ENCODE measurements at places on chromosomes 12 and 14.

- peak; percentile 61 for DNase-seq
Observed at GRCh38 chr12:27018037-27018436, 3.9 kb upstream of the TM7SF3 start.

GRCh38 chr14:33959692-33960151, 8.8 kb upstream of the EGLN3 start:
- no peak for DNase-seq

- peak; percentile 83 for DNase-seq
Observed at GRCh38 chr14:68947802-68948201, 31.3 kb downstream of the ACTN1 start.

- no peak for DNase-seq
Observed at GRCh38 chr12:9143929-9144729, 28.4 kb upstream of the A2M start.

- no peak for DNase-seq
Observed at GRCh38 chr14:89190765-89191513, 226.1 kb downstream of the FOXN3 start.

GRCh38 chr12:47105914-47106674, 26.3 kb upstream of the AMIGO2 start:
- no peak for DNase-seq

- DNase-seq = no peak
Observed at GRCh38 chr12:304805-305204, 42.2 kb upstream of the SLC6A13 start.

GRCh38 chr12:56255671-56256070, 2.5 kb downstream of the ANKRD52 start:
- no peak for DNase-seq

GRCh38 chr14:92039719-92040430, at the start of gene TRIP11:
TRIP11 (minus strand) TSS chr14:92040059; CDS start chr14:92039685, 374 bp downstream.
- DNase-seq = peak; percentile 97

GRCh38 chr14:60722357-60723115, 1.6 kb downstream of the SIX4 start:
- DNase-seq = peak; percentile 46

GRCh38 chr12:53961025-53961761, 6.5 kb downstream of the HOXC12 start:
- DNase-seq = no peak

DNA sequence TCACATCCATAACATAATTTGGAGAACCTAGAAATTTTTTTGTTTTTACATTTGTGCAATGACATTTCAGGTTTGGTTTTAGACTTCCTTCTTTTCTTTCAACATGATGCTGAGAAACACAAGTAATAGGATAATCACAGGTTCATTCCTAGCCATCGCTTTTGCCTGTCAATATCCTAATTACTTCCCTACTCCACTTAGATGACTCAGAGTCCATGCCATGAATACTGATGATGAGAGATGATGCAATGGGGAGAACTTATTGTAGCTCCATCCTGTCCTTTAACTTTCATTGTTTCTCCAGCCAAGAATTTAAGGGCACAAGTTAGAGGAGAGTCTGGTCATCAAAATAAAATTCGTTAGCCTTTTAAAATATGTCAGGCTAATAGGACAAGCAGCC, 101.3 kb downstream of the PTPRO start:
- DNase-seq = no peak

DNA sequence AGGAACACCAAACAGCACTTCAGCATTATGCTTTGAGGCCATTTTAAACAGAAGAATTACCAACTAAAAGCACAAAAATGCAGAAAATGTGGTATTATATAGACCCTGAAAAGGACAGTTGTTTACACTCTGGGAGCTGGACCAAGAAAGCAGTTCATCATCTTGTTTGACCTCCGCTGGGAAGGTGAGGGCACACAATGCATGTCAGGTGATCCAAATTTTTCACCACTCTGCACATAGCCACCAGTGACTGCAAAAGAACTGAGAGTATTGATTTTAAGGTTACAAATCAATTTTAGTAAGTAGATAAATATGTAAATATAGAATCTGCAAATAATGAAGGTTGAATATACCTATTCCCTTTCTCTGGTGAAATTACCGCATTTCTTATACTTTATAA, 119.6 kb downstream of the SLC16A7 start:
- DNase-seq = no peak
